ENCODE measurements at places on chromosomes 7 and 10.

GRCh38 chr10:77034795-77035194, 602.8 kb downstream of the KCNMA1 start:
- no peak for DNase-seq

GRCh38 chr7:42035210-42035609, 201.8 kb downstream of the GLI3 start:
- DNase-seq = no peak

GRCh38 chr10:91190876-91191583, 29.4 kb upstream of the PCGF5 start:
- DNase-seq = peak; percentile 53

GRCh38 chr7:149787428-149788299, 14.3 kb upstream of the ZNF467 start:
- DNase-seq = no peak

DNA sequence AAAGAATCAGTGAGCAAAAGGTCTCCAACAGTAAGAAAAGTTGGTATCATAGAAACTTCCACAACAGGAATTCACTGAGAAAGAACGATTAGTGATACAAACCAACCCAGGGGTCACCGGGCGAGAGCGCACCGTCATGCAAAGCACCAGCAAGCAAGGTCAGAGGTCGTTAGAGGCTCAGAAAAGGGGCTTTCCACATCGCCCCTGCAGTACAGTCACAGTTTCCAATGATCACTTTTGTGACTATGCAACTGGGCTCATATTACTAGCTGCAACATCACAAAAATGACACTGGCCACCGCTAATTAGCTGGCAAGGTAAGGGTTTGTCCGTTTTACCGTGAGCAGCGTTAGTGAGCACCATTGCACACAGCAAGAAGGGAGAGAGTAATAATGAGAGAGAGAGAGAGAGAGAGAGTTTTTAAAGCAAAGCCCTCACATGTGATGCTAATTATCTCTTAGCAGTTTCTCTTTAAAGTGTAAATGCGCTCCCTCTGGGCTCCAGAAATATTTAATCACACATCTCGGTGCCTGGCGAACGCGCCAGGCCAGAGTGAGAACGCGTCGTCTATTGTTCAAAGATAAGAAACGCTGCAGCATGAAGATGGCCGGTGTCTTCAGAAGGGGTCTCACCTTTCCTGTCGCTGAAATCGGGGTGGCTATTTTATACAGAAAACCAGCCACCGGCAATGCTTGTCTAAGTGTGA, 237.5 kb downstream of the DNAJB6 start:
- DNase-seq = no peak

DNA sequence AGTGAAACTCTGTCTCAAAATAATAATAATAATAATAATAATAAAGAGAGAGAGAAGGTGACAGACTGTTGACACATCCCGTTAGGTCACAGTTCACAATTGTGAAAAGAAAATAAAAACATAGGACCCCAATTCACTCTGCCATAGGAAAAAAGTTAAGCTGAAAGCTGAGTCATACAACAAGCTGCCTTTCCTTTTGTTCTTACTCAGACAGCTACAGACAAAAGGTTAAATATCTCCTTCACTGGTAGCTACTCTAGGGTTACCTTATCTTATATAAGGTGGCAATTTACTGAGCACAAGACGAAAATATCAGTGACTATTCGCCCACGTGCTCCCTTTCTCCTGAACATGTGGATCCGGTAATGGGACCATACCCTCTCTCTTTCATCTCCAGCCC, 17.5 kb downstream of the TUBAL3 start:
- DNase-seq = no peak

DNA sequence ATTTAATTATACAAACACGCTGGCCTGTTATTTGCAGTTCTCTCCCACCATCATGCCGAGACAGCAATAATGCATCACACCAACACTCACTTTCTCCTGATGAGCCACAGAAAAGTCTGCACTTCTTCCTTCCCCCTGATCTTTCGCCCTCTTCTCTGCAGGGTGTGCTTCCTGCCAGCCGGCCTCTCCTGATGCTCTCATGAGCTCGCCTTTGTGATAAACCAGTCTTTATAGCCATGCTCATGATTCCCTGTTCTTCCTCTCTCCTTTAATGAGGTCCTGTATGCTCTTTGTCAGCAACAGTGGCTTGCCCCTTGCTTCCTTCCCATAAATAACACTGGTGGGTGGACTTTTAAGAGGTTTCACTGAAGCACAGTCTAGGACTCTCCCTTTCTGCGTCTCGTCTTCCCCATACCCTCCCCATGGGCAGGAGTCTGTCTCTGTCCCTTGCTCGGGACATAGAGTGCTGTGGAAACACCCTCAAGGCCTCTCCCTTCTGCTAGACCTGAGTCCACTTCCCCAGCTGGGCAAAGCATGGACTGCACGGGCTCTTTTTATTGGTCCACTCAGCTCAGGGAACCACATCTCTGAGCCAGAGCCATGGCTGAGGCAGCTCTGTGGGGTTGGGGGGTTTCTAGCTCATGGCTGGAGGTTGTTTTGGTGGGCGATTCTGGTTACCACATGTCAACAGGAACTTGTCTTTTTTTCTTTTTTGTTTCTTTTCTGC, 133.9 kb downstream of the C10orf105 start:
- DNase-seq = no peak

DNA sequence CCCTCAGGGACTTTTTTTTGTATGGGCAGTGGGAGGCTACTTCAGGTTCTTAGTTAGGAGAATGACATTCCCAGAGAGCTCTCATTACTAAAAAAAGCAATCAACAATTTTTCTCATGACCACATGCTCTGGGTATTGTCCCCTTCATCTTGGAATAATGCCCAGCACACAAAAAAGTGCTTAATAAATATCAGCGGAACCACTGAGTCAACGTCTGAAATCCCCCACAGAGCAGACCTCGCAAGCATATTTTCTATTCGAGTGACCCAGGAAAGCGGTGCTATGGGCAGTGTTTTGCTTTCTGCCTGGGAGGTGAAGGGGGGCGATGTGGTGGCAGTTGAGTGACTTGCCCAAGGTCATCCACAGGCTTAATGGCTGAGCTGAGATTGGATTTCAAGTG, 493.4 kb upstream of the ZMIZ1 start:
- no peak for DNase-seq

GRCh38 chr10:125016123-125016522, 74.2 kb downstream of the ZRANB1 start:
- DNase-seq = no peak

Data from GM12865 (cell line).